ENCODE measurements at places on chromosomes 7 and 10.

DNA sequence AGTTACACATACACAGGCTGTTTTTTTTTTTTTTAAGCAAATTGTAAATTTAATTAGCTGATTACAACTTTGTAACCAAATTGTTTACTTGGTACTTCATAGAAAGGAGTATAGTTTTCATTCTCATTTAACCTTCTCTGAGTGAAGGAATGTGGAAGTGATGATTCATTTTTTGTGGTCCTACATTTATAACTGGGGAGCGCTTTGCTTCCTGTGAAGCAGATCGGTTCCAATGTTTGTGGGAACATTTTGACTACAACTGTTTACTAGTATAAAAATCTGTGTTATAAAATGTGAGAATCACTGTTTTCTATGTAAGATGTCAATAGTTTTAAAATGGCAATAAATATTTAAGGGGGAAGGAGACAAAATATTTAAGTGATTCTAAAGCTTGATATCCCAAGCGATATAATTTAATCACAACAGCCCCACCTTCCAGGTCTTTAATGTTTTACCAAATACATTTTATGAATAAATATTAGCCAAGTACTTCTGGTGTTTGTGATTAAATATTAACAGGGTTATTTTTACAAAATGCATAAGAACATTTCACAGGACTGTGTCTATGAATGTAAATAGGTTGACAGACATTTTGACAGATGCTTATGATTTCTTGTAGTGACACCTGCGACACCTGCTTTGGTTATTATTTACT is 57.1 kb downstream of the NXPH1 start:
- no peak for DNase-seq

DNA sequence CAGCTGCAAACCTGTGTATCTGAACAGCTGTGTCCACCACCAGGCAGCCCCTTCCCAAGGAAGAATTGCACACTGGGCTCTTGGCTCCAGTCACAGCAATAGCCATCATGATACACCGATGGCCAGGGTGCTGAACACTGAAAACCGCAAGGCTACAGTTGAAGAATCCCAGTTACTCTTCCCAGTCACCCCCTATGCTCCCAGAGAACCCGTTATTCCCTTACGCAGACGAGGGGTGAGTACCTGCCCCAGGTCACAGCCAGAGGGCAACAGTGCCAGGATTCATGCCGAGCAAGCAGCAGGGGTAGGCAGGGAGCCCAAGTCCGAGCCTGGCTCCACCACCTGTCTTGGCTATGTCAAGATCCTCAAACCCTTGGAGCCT is 57.8 kb downstream of the RASGEF1A start:
- no peak for DNase-seq

GRCh38 chr7:155204744-155205367 is 92.8 kb upstream of the INSIG1 start:
- no peak for DNase-seq

DNA sequence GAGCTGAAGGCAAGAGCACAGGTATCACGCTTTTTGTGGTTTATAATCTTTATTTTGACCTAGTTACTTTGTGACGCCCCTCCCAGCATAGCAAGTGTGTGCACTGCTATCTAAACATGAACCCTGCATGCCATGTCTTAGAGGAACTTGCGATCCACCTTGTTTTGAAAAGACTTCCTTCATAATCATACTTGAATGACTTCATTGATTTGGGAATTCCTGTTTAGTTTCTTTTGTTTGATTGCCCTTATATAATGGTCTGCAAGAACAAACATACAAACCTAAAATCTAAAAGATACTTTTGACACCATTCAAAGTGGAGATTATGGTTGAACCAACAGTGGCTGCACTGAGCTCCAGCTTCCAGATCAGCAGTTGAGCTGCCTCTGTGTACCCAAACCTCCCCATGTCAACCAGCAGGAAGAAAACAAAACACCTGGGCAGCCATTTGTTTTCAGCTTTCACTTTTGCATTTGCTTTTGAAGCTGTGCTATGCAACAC is 132.6 kb downstream of the CELF2 start:
- DNase-seq, result no peak

DNA sequence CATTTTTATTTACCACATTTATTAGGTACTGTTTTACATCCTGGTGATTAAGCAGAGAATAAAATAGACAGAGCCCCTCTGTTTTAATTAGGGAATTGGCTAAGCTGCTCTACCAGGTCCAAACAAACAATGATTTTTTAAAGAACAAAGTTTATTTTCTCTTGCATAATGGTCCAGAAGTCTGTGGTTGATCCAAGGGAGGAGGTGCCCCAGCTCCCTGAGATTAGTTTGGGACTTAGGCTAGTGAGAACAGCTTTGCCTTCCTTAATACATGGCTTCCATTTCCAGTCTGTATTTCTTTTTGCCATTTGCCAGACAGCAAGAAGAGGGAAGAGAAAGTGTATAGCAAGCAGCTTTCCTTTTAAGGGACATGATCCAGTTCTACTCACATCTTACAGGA is 2.9 kb upstream of the MIOS start:
- DNase-seq, result no peak

Data from activated T-cell treated with anti-CD3 and anti-CD28 coated beads, Interleukin-2, amount 50 U/mL, for 72 hours (primary cell).